ENCODE measurements at places on chromosomes 13 and 19.
A peak's percentile ranks its signal among the peaks of the same experiment; 100 is the strongest.

GRCh38 chr19:47587295-47587694, 14.3 kb upstream of the ZNF541 start:
- no peak for DNase-seq

DNA sequence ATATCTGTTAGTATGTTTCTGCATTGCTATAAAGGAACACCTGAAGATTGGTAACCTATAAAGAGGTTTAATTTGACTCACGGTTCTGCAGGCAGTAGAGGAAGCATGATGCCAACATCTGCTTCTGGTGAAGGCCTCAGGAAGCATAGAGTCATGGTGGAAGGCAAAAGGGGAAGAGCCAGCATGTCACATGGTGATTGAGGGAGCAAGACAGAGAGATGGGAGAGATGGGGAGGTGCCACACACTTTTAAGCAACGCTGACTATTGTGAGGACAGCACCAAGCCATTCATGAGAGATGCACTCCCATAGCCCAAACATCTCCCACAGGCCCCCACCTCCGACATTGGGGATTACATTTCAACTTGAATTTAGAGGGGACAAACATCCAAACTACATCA, 32.8 kb downstream of the COG6 start:
- DNase-seq, result no peak

- no peak for DNase-seq
Observed at GRCh38 chr13:24863748-24864540, 100.0 kb downstream of the RNF17 start.

DNA sequence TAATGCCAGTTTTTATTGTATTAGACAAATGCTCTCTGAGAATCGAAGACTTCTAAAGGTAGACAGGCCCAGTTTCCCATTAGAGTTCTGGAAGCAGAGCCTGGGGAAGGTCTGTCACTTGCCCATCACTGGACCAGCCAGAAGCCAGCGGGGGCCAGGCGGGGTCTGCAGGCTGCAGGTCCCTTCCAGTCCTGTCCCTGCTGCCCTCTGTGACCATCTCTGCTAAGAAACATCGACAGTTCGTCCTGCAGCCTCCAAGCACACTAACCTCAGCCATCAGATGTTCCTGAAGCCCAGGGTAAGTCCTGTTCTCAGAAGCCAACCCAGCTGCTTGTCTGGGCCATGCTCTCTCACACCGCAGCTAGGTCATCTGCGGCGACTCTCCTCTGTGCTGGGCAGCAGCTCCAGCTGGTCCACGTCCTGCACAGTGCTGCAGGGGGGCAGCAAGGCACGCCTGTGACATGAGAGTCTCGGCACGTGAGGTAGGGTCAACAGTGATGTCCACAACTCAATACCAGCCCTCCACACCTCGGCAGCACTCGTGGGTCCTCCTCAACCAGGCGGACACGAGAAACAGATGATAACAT, 2.9 kb upstream of the ADPRHL1 start:
- DNase-seq, result no peak

DNA sequence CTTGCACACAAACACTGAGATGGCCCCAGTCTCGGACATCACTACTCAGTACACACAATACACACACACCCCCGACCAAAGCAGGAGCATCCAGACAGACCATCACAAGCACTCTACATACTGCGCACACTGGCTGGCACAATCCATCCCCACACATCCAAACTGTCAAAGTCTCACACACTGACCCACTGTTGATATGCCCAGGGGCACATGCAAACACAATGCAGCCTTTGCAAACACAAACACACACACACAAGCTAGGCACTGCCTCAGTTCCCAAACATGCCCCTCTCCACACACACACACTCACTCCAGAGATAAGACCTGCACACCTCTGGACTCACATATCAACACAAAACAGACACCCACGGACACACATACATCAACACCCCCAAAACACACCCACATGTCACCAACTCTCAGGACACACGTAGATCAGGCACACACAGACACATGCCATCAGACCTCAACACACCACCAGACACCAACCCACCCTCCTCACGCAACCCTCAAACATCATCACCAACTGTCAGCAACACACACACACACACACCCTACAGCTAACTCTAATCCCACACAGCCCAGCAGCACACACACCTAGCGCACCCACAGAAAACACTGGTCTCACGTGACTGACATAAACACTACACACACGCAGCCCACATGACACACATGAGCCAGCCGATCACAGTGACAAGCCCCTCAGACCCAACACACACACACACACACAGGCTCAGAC, 1.9 kb downstream of the BBC3 start:
- DNase-seq, result peak; percentile 44

- DNase-seq, result no peak
Observed at GRCh38 chr19:17149393-17150135, 65.6 kb upstream of the USE1 start.

GRCh38 chr13:61830475-61830874, 414.8 kb upstream of the PCDH20 start:
- peak; percentile 47 for DNase-seq

GRCh38 chr13:79989217-79989661, 351.7 kb downstream of the SPRY2 start:
- DNase-seq, result no peak

DNA sequence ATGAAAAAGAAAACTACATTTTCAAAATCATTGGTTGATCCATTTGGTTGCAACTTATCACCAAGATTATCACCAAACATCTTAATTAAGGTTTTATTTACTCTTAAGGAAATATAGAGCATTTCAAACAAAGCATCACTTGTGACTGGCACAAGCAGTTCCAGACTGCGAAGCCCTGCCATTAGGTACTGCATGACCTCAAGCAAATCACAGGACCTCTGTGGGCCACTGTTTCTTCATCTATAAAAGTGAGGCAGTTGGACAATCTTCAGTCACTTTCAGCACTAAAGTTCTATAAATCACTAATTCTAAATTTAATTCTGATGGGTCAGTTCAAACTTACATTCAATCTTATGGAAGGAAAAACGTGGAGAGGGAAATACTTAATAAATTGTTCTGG, 2.0 kb downstream of the ELF1 start:
- DNase-seq, result no peak

DNA sequence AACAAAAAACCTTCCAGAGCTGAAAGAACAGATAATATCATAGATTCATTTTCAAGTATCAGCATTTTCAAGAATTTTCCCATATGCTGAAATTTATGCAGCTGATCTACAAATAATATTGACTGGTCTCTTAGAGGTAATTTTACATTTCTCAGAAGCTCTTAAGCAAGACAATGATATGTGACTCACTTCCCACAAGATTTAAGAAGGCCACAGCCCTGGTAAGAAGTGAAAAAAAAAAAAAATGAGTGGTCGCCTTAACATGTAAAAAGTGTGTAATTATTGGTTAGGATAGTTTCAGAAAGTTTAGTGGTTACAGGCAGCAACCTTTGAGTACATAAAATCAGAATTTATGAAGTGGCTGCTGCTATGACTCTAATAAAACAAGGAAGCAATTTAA, 54.5 kb downstream of the NUFIP1 start:
- DNase-seq, result no peak

GRCh38 chr13:113595131-113595530, 10.6 kb downstream of the TFDP1 start:
- no peak for DNase-seq

Measured in right hindlimb (tissue), 1 donor.